ENCODE measurements at places on chromosomes 1 and 21.

GRCh38 chr21:31358158-31358557 lies 14.1 kb upstream of the TIAM1 start:
- DNase-seq = no peak

GRCh38 chr1:8578132-8578877 lies 239.1 kb downstream of the RERE start:
- no peak for DNase-seq

- DNase-seq = no peak
Observed at GRCh38 chr1:89826594-89826993, 5.8 kb downstream of the LRRC8D start.

- DNase-seq = peak; percentile 73
Observed at GRCh38 chr1:243848858-243849420, 1.1 kb downstream of the AKT3 start.

GRCh38 chr1:184044603-184045376 lies 6.7 kb upstream of the TSEN15 start:
- DNase-seq = no peak

- peak; percentile 76 for DNase-seq
Observed at GRCh38 chr1:41851589-41851988, 67.1 kb downstream of the HIVEP3 start.

DNA sequence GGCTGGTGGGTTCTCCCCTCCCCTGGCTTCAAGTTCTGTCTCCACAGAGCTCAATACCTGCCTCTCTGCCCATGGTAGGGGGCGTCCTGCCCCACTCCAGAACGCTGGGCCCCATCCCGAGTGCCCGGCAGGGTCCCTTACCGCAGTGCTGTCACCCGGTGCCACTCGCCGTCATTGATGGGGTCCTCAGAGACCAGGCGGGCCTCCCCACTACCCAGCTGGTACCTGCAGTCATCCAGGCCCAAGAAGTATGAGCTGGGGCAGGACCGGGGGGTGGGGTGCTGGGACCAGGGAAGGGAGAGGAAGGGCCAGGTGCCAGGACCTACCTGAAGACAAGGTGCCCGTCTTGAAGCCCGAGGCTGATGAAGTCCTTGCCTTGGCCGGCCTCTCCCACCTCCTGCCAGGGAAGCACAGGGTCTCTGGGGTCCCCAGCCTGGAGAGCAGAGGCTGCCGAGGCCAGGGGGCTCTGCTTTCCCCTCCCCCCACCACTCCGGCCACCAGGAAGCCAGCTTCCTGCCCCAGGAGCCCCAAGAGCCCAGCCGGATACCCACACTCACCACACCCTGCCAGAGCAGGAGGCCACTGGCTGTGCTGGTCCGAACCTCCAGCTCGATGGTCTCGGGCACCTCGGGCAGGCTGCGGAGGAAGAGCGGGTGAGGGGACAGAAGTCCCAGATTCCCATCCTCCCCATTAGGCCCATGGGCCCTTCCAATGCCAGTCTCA lies 12.1 kb downstream of the LDLRAD2 start:
- DNase-seq = no peak

DNA sequence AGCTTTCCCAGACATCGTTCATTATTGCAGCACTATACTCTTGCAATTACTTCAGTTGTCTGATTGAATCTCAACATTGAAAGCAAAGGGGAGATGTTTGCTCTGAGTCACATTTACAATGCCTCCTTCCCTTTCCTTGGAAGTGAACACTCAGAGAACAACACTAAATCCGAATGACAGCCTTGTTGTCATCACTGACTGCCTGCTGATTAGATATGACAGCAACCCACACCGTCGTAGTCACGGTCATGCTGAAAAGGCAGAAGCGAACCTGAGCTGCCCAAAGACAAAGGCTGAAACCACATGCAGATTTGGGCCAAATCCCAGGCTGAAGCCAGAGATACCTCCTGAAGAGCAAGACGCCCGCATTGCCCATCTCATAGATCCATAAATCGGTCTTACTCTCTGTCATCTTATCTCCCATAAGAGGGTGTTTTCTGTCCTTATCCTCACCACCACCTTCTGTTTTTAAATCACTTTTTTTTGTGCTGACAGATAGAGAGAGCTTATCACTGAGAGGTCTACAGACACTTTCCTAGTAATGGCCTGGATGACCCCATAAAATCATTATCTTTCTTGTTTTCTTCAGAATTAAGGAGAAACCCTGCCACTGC lies 47.5 kb downstream of the TMCO4 start:
- no peak for DNase-seq

DNA sequence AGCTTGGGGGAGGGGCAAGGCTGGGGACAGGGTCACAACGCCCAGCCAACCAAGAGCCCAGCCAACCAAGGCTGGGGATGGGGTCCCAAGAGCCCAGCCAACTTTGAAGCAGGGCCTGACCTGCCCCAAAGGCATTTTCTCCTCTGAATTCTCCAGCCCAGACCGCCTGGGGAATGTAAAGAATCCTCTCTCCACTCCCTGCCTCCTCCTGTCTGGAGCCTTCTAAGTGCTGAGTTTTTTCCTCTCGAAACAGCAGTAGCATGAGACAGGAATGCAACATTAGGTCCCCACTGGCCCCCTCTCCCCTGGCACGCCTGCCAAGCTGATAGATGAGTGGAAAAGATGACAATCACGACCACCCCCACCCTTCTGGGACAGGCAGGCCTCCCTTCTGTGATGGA lies 17.0 kb downstream of the C1orf198 start:
- DNase-seq = peak; percentile 97

DNA sequence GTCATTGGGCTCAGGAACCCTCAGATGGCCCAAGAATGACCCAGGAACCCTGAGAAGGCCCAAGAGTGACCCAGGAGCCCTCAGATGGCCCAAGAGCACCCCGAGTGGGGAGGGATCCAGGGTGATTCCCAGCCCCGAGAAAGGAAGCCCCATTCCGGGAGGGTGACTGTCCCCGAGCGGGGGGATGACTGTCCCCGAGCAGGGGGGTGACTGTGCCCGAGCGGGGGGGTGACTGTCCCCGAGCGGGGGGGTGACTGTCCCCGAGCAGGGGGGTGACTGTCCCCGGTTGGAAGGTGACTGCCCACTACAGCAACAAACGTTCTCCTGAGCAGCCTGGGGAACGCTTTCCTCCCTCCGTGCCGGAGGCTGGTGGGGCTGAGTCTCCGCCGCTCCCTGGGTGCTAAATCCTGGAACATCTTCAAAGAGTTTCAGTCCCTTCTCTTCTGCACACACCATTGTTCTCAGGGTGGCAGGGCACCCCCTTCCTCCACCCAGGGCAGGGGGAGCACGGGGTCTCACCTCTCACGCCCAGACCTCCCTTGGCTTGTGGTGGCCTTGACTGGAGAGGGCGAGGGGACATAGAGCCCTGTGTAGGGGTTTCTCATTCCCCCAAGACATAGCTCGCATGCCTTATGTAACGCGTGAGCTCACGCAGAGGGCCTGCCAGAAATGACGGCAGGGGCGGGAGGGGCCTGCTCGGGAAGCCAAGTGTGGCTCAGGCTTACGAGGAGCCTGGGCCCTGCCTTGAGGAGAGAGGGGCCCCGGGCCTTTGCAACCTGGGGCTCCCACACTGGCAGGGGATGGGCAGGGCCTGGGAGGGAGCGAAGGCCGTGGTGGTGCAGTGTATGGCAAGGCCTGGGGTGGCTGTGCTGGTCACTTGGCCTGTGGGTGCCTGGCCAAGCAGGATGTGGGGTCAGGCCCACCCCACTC lies 14.3 kb upstream of the SKI start:
- DNase-seq = peak; percentile 89

All from fibroblast of skin of scalp (primary cell).